ENCODE measurements at places on chromosomes 11 and 22. TPM values are rescaled to one million over a fixed set of nuclear protein-coding genes. Genes with fewer than 3 reads are reported as not detected.

- DNase-seq, result no peak
These were observed 79.5 kb downstream of the PIWIL3 start for GRCh38 chr22:24695060-24695459.

- no peak for DNase-seq
These were observed 662.6 kb downstream of the NTM start for GRCh38 chr11:132033051-132033450.

WNT11 gene
- total RNA-seq, result 3.7 TPM

OR8A1 gene
- total RNA-seq, result not detected

- DNase-seq, result no peak
These were observed 533.1 kb downstream of the ETS1 start for GRCh38 chr11:128053981-128054931.
